ENCODE measurements at places on chromosomes 2 and 18. TPM values are rescaled to one million over a fixed set of nuclear protein-coding genes. Genes with fewer than 3 reads are reported as not detected.

TRABD2A gene
- 0.62 TPM for total RNA-seq

ABCG8 gene
- total RNA-seq = not detected

SERPINB5 gene
- total RNA-seq = not detected

TPO gene
- total RNA-seq = 10.0 TPM

TOGARAM2 gene
- 43.9 TPM for total RNA-seq

CFAP65 gene
- not detected for total RNA-seq

FLACC1 gene
- total RNA-seq = 5.0 TPM

RNF25 gene
- 12.4 TPM for total RNA-seq

ADCY3 gene
- 14.6 TPM for total RNA-seq

- DNase-seq = no peak
Measured at GRCh38 chr2:121255358-121255757, 29.6 kb downstream of the TFCP2L1 start.

GRCh38 chr2:113216891-113217454, 43.2 kb downstream of the PSD4 start:
- no peak for DNase-seq

GRCh38 chr2:230812033-230812432, 52.7 kb upstream of the ITM2C start:
- no peak for DNase-seq

DNA sequence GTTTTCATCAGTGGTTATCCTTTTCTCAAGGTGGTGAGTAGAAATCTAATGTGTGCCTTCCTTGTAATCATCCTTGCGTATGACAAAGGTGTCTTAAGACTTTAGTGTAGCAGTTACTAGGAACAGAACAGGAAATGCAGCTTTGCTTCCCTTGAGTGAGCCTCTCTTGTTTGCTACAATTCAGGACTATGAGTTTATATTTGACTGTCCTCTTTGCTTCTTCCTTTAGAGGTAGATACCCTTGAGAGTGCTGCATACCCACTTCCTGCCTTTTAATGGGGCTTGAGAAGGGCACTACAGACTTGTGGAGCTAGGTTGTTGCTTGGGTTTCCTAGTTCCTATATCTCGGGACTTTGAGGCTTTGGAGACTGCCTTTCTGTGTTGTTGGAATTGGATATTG, 3.8 kb downstream of the KCNJ13 start:
- no peak for DNase-seq

DNA sequence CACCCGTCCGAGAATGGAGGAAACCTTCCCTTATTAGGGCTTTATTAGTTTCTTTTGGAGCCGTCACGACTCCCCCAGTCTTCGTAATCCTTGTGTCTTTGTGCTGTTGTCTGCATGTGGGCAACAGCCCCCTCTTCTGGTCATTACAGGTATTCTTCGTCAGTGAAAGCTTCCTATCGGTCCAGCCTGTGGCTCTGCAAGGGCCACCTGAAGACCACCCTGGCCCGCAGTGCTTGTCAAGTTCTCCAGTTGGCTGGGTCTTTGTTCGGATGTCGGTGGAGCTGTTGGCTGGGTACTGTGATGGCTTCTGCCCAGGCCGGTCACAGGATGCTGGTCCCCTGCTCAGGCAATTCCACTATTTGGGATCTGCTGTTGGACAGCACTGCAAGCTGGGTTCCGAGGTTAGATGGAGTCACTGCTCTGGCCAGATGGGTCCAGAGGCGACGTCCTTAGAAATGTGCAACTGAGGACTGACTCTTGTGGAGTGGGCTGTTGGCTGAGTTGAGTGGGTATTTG, 19.2 kb downstream of the E2F6 start:
- DNase-seq = peak; percentile 33

DNA sequence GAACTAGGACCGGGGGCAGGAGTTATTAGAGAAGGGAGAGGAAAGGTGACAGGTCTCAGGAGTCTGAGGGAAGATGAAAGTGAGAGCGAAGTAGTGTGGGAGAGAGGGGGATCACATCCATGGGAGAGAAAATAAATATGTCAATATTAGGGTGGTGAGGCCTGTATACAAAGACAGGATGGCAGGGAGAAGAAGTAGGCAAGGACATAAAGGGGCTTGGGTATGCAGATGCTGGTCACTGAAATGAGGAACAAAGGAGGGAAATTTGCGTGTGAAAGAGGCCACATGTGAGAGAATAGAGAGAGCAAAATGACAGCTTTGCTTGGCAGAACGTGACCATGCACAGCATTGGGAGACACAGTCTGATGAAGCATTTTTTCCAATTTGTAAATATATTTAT, 13.6 kb downstream of the METAP1D start:
- no peak for DNase-seq

DNA sequence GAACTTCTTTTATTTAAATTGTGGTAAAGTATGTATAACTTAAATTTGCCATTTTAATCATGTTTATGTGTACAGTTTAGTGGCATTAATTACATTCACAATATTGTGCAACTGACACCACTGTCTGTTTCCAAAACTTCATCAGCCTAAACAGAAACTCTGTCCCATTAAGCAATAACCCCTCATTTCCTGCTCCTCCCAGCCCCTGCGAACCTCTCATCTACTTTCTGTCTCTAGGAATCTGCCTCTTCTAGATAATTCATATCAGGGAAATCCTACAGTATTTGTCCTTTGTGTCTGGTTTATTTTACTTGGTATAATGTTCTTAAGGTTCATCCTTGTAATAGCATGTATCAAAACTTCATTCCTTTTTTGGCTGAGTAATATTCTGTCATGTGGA, 75.1 kb downstream of the BOLA3 start:
- no peak for DNase-seq

DNA sequence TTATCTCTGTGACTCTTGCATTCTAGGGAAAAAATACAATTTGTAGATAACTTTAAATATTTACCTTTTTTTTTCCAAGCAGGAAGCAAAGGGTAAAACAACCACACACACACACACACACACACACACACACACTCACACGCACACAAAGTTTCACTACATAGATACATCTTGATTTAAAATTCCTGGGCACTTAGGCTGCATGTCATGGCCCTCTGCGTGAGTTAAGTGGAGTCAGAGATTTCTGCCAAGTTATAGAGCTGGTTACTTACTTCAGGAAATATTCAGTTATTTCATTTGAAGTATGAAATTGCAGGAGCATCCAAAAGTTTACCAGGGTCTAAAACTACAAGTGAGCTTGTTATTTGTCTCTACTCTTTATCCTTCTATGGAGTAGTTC, 612.0 kb downstream of the IRS1 start:
- no peak for DNase-seq

DNA sequence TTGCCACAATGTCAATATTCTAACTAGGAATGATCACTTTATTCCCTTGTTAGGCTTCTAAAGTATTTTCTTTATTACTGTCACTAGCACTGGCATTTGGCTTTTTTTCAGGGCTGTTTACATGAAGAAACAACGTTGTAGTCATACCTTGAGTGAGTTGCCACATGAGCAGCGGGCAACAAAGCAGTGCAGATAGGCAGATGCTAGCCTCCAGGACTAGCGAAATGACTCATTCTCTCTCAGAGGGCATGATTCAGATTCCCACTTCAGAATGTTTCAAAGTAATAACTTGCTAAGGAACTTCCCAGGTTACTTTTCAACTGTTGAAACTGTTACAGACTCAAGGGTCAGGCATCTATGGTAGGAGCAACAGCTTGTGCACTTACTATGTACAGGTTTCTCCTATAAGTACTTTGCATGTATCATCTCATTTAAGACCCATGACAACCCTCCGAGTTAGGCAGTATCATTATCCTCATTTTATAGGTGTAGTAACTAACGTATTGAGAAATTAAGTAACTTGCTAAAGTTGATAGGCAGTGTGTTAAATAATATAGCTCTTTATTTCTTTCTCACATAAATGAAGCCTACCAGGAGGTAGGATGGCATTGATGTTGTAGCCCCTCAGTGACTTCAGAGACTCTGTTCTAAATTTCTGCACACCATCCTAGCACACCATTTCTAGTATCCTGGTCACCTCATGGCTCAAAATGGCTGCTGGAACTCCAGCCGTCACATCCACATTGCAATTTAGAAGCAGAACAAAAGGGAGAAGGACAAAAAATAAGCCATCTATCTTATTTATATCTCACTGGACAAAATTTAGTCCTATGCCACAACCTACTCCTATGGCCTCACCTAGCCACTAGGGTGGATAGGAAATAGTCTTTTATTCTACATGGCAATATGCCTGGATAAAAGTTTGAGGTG, 83.3 kb downstream of the ICOS start:
- DNase-seq = no peak

DNA sequence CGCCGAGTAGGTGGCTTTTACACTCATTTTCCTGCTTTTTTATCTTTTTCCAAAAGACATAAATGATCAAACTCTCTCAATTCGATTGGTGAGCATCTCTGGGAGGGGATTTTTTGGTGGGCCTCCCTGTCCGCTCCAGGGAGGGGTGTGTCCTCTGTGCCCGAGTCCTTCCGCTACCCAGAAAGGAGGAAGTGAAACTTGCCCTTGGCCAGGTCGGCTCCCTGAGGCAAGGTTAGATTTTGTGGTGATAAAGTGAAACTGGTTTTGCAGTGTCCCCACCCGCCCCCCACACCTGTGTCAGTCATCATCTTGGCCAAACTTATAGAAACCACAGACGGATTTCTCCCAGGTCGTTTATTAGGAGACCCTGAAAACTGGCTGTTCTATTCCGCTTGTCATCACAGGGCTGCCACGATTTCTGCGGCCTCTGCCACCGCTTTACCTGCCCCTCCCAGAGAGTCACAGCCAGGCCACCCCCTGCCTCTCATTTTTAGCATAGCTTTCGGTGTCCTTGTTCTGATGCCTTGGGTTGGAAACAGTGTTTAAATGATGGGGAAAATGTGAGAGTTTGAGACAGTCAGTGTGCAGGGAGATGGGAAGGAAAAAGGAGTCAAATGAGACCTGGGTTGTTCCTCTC, 93.6 kb downstream of the SH3BP4 start:
- DNase-seq = no peak

GRCh38 chr2:206936843-206937230, 2.5 kb upstream of the CPO start:
- DNase-seq = no peak

DNA sequence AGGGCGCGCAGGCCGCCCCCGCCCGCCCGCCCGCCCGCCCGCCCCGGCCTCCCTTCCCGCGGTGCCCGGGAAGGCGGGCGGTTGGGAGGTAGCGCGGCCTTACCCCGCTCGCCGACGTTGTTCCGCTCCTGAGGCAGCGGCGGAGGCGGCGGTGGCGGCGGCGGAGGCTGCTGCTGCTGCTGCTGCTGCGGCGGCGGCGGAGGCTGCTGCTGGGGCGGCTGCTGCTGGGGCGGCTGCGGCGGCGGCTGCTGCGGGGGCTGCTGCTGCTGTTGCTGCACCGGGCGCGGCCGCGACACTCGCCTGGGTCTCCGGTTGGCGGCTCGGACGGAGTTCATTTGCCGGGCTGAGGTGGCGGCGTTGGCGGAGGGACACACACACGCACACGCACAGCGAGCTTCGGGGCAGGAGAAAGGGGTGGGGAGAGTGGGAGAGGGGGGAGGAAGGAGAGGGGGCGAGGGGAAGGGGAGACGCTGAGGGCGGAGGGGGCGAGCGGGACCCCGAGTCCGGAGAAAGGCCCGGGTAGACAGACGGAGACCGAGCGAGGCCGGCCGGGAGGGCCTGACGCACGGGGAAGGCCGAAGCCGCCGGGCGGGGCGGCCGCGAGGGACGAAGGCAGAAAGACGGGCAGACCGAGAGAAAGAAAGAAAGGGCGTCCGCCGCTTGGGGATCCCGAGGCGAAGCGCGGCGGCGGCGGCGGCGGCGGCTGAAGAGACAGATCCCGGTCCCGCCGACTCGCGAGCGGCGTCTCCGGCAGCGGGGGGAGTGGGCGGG, 727 bp downstream of the FBXO11 start:
- DNase-seq = peak; percentile 78

DNA sequence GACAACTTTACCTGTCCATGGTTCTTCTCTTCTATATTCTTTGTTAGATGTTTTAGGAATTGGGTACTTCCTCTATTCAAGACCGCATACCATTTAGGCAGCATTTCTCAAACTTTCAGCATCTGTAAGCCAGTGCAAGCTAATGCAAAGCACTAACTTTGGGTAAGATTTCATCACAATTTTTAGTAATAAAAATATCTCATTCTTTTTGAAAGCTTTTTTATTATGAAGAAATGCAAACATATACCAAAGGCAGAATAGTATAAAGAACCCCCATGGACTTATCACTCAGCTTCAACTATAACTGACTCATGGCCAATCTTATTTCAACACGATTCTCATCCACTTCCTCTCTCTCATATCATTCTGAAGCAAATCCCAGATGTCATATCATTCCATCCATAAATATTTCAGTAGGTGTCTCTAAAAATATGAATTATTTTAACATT, 32.9 kb downstream of the INO80C start:
- DNase-seq = no peak

GRCh38 chr2:240153418-240153817, 13.0 kb upstream of the OTOS start:
- DNase-seq = peak; percentile 7

DNA sequence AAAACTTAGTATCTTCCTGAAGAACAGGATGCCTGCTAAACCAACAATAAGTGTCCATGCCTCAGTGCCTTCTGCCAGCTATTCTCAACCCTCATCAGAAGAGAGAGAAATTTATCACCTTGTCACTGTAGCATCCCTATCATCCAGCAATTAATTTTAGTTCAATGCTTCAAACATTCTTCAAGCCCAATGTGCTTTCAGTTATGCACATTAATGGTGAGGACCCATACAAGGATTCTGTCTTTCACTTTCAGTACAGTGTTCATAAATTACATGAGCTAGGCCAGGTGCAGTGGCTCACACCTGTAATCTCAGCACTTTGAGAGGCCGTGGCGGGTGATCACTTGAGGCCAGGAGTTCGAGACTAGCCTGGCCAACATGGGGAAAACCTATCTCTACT, 47.0 kb upstream of the MSH6 start:
- no peak for DNase-seq

DNA sequence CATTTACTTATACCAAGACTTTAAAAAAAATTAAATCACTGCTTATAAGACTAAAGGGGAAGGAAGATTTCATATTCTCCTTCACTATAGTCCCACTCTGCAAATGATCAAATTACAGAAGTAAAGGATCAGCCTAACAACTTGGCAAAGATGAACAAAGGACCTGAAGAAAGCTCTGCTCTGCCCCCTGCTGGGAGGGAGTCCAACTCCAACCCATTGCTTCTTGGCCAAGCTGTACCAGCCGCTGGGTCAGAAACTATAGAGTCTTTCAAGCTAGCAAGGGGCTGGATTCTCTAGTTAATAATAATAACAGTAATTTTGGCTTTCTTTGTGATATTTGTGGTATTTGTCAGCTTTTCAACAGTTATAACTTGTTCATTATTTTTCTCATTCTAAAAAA, 927.0 kb upstream of the CRIM1 start:
- peak; percentile 29 for DNase-seq
